ENCODE measurements at places on chromosomes 5 and 9.

DNA sequence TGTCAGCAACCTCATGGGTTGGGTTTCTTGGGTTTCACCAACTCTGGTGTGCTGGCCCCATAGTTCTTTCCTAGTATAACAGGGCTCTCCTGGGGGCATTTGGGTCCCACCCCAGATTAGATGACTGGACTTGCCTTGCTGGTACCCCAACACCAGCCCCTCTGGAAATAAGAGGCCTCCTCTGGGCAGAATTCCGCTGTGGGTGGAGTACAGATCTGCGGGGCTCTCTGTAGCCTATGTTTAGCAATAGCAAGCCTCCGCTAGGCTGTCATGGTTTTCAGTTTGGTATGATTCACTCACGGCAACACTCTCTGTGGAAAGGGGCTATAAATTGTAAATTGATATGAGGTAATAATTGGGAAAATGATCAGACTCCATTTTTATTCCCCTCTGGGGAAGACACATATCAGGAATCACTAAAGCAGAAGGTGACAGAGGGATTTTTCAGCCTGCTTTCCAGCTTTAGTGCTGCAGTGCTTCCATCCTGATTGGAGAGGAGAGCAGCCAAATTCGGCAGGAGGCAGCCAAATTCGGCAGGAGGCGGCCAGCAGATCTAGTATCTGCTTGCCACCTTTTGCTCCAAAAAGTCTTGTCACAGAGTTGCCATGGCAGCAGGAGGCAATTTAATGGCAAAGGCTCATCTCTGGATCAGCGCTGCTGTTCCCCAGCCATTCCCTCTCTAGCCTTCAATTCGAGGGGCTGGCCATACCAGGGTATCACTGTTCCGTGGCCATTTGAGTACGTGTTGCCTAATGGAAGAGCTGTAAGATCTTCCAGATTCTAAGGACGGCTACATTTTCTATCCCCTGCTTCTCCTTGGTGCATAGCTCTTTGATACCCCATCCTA, 84.6 kb downstream of the SLC44A1 start:
- no peak for DNase-seq

DNA sequence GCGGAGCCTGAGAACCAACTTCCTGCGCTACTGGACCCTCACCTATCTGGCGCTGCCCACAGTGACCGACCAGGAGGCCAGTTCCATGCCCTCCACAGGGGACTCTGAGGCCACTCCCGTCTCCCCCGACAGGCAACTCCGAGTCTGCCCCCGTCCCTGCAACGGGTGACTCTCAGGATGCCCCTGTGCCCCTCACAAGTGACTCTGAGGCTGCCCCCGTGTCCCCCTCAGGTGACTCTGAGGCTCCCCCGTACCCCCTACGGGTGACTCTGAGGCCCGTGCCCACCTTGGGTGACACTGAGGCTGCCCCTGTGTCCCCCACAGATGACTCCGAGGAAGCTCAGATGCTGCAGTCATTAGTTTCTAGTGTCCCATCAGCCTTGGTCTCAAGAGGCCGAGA, 25.1 kb downstream of the CEL start:
- no peak for DNase-seq

DNA sequence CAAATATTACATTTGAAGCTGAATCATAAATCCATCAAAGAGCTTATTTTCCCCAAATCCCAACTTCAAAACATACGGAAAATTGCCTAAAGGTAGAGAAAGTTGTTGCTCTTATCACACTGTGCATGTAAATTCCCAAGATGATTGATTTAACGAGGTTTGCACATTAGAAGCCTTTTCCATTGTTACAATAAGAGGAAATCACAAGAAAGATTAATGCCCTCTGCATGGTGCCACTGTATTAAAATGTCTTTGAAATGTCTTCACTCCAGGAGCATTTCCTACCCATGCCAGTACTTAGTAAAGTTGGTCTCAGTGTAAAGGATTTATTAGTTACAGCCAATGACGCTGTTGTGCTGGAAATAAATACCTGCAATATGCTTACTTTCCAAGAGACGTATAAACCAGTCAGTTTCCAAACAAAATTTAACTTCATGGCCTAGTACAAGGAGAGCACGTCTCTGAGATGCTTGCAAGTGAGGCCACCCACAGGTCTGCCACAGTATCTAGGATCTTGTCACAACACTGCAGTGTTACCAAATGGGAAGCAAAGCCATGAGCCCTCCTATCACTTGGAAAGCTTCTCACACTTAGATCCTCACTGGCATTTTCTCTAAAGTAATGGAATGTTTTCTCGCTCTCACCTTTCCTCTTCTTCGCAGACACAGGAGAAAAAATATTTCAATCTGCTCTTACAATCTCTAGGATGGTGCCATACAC, 112.4 kb downstream of the CETN3 start:
- DNase-seq: no peak

- no peak for DNase-seq
Measured at GRCh38 chr9:98908897-98909634, 34.6 kb upstream of the COL15A1 start.

GRCh38 chr5:2738156-2738699, 13.2 kb downstream of the IRX2 start:
- peak; percentile 23 for DNase-seq

DNA sequence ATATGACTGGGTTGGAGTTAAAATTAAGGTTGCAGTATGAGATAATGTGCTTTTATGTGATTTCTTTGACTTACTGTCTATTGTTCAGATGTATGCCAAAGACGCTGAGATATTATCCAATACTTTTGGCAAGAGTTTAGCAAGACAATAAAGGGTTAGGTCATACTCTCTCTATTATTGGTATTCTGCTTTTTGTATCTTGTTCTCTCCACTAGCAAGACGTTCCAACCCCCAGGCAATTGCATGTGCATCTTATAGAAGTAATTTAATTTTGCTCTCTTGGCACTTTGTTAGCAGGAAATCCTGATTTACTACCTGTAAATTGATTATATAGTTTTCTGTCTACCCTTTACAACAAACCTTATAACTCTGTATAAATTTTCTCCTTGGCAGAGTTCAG, 1093.6 kb downstream of the CDH9 start:
- DNase-seq: no peak

- no peak for DNase-seq
Measured at GRCh38 chr5:86679529-86679928, 61.8 kb downstream of the COX7C start.

DNA sequence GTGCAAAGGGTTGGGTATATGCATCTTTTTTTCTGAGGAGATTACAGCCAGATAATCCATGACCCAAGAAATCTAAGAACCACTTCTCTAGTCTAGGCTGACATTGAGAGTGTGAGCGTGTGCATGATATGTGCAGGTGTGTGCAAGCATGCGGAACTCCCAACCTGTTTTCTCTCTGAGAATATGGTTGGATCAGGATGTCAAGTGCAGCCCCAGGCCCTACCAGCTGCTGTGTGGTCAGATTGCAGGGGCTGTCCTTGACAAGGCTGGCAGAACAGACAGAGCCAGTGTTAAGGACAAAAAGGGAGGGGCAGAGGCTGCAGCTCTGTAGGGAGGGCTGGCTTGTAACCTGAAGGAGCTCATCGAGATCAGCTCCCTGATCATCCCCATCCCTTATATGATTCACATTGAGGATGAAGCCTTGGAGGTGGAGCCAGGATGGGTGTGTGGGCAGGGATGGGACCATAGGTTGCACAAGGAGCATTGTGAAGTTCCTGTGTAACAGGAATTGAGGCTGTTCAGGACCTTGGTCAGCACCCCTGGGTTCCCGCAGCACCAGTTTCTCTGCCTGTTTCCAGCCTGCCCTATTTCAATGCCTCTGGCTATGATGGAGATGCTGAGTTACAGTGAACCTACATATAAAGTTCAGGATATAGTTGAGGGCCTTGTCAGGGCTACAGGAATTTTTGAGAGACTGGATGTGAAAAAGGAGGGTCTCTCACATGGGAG, 52.6 kb upstream of the ARAP3 start:
- DNase-seq: peak; percentile 48

- no peak for DNase-seq
Measured at GRCh38 chr9:91741522-91741921, 208.5 kb downstream of the ROR2 start.

DNA sequence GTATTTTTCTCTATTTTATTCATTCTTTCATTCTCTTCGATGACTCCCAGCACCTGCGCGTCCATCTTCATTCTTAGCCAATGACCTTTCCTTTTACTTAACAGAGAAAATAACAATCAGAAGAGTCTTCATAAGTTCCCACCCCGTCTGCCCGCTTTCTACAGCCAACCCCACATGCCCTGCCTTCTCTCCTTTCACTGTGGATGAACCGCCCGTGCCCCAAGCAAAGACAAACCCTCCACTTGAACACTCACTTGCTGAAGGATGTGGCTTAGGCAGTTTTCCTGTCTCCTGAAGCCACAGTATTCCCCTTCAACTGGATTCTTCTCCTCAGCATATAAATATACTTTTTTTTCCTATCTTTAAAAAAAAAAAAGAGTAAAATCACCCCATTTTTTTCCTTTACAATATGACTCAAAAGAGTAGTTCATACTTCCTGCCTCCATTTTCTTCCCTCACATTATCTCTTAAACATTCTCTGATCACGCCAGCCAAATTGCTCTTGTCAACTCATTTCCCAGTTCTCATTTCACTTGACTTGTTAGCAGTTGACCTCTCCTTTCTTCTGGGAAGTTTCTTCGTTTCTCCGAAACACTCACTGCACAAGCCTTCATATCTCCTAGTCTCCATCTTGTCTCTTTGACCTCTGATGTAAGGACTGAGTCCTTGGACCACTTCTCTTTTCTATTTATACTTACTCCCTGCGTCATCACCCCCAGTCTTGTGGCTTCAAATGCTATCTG, 11.1 kb downstream of the NIPSNAP3B start:
- no peak for DNase-seq

DNA sequence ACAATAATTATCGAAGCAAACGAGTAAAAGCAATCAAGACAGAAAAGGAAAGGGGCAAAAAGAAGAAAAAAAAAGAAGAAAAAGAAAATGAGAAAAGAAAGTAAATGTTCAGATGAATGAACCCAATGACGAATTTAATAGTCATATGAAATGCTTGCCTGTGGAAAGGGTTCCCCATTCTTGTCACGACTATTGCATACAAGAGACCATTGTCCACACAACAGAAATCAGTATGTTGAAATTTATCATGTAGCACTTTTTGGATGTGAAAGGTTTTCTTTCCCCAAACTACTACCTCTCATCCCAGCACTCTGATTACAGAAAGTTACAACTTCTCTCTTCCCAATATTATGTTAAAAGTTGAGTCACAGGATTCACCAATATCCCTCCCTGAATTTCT, 162.4 kb downstream of the ZDHHC21 start:
- no peak for DNase-seq

GRCh38 chr9:124409410-124409809, 5.8 kb downstream of the PSMB7 start:
- no peak for DNase-seq

GRCh38 chr9:125525921-125526631, 180.9 kb downstream of the MAPKAP1 start:
- no peak for DNase-seq

DNA sequence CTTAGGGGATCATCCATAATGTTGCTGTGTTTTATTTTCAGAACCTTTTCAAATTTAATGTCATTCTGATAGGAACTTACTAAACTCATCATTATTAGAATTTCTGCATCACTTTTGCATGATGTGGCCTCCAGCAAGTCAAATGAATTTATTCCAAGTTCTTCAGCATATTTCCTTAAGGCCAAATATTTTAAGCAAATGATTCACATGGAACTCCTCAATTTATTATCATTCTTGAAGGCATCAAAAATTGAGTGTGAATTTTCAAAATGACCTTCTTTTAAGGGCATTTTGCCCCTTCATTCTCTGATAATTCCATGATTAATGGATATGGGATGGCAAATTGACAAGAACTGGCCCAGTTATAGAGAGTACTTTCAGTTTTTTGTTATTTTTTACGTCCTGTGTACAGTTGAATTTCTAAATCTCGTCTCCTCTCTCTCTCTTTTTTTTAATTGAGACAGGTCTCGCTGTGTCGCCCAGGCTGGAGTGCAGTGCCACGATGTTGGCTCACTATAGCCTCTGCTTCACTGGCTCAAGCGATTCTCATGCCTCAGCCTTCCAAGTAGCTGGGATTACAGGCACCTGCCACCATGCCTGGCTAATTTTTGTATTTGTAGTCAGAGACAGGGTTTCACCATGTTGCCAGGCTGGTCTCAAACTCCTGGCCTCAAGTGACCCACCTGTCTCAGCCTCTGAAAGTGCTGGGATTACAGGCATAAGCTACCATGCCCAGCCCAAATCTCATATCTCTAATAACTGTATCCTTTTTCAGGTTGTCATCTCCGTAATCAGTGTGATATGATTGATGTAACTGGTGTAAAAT, 29.1 kb downstream of the GPR21 start:
- no peak for DNase-seq

DNA sequence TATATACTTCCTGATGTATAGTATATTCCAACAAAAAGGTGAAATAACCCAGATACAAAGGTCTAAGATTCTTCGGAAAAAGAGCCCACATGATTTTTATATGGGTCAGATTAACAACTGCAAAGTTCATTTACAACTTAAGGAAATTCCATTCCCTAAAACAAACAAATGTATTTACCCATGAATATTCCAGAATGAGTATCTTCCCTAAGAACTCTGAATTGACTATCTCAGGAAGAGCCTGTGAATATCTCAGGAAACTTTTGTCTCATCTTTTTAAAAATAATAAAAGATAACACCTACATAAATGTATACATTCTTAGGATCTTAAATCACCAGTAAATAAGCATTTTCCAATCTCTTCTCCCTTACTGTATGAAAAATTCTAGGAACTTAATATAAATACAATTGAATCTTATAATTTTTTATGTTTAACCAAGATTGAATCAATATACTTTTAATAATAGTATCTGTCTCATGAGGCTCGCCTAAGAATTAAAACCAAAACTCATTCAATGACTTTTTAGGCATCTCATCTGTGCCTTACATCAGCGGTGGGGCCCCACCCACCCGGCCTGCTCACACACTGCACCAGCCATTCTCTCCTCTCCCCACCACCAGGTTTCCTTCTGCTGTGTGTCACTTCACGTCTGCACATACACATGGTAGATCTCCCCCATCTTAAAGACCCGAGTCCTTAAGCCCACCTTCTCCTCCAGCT, 78.1 kb downstream of the RAPGEF1 start:
- DNase-seq: no peak

DNA sequence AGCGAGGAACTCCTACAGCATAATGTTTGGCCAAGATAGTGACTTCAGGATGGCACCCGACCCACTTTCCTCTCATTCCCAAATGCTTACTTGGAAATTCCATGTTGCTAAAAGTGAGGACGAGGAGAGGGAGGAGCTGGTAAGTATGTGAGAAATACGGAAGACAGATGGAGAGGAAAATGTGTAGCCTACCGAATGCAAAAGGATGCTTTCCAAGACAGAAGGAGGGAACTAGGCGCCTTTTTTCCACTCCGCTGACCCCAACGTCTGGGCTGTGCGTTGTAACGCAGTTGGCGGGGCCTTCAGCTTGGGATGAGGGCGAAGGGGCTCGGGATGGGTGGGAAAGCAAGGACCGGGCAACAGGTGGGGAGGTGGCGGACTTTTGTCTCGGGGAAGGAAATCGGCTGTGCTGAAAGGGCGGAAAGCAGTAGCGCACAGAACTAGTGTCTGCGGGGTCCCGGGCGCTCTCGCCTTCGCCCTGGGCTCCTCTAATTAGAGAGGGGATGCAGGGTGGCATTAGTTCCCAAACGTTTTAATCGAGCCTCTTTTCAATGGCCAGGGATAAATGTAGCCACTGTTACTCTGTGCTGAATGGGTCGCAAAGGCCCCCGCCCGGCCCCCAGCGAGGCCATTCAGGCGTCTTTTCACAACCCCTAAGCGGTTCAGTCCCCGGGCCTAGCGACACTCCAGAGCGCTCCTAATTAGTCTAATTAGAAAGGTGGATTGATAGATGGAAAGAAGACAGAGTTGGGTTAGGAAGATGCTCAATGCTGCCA, 12.6 kb downstream of the FOXD1 start:
- no peak for DNase-seq

GRCh38 chr5:119420169-119420568, 32.1 kb upstream of the HSD17B4 start:
- no peak for DNase-seq

All from liver (tissue), 10 donors.